ENCODE measurements at places on chromosomes 5 and 9.

DNA sequence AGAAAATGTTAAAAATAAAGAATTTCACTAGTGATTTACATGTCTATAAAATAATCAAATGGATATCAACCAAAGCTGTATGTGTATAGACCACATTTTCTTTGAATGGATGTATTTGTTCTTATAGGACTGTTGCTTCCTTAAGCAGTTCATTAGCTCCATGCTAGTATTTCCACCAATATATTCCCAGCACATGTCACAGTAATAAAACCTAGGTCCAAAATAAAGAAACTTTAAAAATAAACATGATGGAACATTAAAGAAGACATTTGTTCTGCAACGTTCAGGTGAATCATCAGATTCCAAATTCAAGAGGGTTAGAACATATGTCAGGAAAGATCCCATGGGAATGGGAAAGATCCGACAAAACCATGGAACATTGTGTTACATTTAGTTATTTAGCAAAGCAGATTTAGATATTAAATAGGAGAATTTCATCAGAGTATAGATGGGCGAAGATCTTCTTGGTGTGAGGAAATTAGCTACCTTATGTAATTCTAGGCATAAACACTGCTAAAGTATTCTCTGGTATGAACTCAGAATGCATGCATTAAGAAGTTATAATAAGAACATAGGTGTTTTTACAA lies 490.7 kb downstream of the CDH18 start:
- no peak for DNase-seq

DNA sequence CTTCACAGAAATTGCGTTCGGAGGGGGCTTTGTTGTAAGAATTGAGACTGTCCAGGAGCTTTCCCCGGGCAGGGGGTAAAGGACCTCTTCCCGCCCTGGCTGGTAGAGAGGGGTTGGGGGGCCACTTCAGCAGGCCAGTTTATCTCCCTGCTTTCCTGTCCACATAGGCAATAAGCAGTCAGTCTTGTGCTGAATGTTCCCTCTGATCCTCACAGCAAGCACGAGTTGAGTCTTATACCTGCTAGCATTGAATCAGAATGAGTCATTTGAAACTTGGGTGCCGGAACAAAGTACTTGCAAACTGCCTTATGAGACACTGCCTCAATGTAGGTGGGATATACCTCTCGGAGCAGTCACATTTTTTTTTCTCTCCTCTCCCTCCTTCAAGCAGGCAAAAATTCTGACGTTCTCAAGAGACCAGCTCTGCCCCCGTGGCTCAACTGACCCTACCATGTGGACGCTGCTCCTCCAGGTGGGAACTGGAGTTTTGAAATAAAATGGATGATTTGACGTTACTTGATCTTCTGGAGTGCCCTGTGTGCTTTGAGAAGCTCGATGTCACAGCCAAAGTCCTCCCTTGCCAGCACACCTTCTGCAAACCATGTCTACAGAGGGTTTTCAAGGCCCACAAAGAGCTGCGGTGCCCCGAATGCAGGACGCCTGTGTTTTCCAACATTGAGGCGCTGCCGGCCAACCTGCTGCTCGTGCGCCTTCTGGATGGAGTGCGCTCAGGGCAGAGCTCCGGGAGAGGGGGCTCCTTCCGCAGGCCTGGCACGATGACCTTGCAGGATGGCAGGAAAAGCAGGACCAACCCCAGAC lies 1.3 kb downstream of the SH3RF2 start:
- DNase-seq, result no peak

GRCh38 chr5:55620009-55620765 lies 85.4 kb upstream of the PLPP1 start:
- no peak for DNase-seq

GRCh38 chr9:103410059-103410458 lies 414.9 kb downstream of the CYLC2 start:
- no peak for DNase-seq

- DNase-seq, result no peak
These were observed 157.1 kb downstream of the ZNF462 start for GRCh38 chr9:107020040-107020530.

- no peak for DNase-seq
These were observed 49.6 kb upstream of the KIF2A start for GRCh38 chr5:62256161-62257019.

- DNase-seq, result no peak
These were observed at the start of gene HK3 for GRCh38 chr5:176899296-176899891. HK3 (minus strand) TSS chr5:176899346; CDS start chr5:176896159, 3,187 bp downstream.

DNA sequence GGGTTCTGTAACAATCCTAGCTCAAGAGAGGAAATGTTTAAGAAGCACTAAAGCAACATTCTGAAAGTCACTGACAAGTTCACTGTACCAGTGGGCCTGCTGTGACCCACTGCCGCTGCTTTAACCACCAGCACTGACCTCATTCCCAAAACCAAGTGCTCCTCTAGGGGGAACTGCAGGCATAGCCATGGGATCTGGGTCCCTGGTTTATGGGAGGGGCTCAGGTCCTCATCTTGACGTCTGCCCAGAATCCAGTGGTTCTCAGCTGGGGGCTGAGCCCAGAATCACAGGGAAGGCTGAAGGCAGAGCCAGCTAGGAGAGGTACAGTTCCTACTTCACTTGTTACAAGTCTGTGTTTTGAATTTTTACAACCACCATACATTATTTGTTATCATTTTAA lies 36.1 kb upstream of the SLC2A8 start:
- no peak for DNase-seq

DNA sequence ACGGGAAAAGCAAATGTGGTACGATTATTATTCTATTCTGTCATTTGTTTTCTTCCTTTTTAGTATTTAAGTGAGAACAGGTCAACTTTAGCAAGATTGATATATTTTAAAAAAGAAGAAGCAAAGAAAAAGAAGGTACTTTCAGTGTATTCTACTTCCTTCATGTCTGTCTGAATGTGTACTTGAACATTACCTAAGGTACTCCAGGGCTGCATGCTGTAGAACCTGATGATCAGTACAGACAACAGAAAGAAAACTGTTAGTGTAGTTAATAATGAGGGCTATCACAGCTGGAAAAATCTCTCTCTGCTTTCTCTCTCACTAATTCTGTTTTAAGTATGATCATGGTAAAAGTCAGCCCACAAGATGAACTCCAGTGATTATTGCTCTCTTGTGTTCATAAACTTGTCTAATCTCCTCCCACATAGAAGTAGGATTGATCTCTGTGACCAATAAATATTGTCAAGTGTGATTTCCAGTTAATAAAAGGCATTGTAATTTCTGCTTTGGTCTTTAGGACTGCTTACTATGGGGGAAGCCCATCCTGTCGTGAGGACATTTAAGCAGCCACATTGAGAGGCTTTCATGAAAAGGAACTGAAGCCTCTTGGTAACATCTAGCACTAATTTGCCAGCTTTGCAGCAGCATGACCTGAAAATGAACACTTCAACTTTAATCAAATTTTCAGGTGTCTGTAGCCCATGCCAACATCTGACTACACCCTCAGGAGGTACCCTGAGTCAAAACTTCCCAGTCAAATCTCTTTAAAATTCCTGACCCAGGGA lies 864.0 kb upstream of the ACO1 start:
- no peak for DNase-seq

DNA sequence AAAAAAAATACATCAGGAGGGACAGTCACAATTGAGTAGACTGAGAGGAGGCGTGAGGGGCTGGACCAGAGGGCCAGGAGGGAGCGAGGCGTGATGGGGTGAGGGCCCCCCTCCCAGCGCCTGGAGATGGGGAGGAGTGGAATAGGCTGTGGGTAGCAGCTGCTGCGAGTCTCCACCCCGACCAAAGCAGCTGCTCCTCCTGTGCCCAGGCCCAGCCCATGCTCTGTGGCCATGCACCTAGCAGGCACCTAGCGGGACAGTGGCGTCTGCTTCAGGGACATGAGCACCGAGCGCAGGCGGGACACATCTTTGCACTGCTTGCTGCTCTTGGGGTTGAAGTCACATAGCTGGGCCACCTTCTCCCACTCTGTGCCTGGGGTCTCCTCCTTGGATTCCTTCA lies 4.0 kb downstream of the HIGD2A start:
- DNase-seq, result no peak

DNA sequence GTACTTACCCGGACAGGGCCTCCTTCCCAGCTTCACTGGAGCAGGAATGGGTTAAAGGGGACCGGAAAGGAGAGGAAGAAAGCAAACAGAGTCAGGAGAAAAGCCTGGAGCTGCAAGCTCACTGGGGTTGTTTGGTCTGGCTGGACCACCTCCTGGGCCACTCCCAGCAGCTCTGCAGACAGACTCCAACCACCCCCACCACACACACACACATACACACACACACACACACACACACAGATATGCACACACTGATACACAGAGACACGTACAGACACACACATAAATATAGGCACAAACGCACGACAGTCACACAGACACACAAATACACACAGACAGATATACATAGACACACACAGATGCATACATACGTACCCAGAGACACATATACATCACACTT lies 34.9 kb upstream of the SYNPO start:
- no peak for DNase-seq

Measured in stimulated activated CD4-positive, alpha-beta T cell treated with anti-CD3 and anti-CD28 coated beads, TNF-alpha, amount 100 ng/mL, for 4 hours (primary cell).